ENCODE measurements at places on chromosomes 5 and 9. TPM values are rescaled to one million over a fixed set of nuclear protein-coding genes. Genes with fewer than 3 reads are reported as not detected.

GRCh38 chr5:159765135-159765433 lies 151.2 kb upstream of the ADRA1B start:
- DNase-seq, result no peak

DNA sequence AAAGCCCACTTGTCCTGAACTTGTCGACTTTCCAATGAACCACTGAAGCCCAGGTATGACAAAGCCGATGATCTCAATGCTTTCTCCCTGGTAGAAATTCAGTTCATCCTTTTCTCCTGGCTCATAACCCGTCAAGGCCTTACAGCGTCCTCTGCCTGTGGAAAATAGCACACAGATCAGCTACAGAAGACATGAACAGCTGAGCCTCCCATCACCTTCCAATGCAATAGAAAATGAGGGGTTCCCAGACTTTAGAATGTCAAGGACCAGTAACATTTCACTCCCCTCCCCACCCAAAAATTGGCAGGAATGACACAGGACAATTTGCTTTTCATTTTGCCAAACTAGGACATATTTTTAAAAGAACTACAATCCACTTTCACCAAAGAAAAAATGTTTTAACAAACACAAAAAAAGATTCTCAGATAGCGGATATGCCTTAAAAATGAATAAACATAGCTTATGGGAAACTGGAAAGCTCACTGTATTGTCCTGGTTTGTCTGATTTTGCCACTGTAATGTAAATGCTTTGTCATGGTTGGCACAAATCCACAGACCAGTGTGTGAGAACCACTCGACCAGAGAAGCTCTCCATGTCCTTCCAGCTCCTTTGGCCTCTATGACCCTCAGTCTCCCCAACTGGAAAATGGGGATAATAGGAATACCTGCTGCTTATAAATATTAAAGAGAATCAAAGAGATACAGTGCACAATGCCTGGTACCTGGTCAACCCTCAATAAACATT lies 24.4 kb downstream of the SH3TC2 start:
- no peak for DNase-seq

DNA sequence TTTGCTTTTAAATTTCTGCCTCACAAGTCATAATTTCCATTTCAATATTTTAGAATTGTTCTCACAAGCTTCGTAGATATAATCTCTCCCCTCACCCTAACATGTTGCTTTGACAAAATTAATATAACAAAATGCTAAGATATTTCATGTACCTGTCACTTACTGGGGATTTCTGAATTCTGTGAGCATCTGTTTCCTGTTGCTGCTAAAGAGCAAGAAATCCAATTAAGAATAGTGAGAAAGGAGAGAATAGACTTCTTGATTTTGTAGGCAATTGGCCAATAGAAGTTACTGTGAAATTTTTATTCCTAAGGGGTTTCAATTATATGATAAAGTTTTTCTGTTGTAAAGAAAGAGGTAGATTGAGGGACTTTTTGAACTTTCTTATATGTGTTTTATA lies 796.5 kb upstream of the ARRDC3 start:
- DNase-seq, result no peak

- no peak for DNase-seq
Measured at GRCh38 chr9:80952363-80952922, 736.9 kb downstream of the TLE1 start.

Gene SLC36A3
- total RNA-seq, result not detected

Gene SHC3
- not detected for total RNA-seq

GRCh38 chr5:160087199-160087598 lies 32.1 kb downstream of the PWWP2A start:
- no peak for DNase-seq

DNA sequence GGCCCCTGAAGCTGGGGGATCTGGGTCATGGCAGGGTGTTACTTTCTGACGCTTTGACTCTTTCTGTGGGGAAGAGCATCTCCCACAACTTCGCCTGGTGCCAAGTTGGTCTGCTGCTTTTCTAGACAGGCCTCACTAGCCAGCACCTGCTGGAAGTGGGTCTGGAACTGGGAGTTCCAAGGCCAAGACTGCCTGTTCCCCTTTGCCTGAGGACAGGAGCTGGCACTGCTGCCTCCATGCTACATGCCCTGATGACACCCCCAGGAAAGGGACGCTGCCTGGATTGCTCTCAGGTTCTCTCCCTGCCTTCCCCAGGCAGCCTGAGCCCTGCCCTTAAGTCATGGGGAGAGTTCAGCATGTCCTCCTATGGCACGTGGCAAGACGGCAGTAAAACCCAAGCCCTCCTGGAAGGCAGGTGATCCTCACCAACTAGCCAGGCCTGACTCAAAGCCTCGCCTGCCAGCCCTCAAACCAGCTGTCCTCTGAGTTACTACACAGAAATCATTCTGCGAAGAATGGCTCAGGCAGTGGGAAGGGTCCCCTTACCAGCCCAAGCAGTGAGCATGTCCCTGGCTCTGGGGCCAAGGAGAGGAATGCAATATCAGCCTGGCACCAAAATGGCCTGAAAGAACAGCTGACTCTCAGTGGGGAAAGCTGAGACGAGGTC lies 35.8 kb downstream of the SEC61B start:
- no peak for DNase-seq

Gene PTGER4
- total RNA-seq, result 79.1 TPM

- no peak for DNase-seq
Measured at GRCh38 chr5:172866802-172867748, 33.0 kb downstream of the ERGIC1 start.

Gene SMIM33
- total RNA-seq, result 0.07 TPM

DNA sequence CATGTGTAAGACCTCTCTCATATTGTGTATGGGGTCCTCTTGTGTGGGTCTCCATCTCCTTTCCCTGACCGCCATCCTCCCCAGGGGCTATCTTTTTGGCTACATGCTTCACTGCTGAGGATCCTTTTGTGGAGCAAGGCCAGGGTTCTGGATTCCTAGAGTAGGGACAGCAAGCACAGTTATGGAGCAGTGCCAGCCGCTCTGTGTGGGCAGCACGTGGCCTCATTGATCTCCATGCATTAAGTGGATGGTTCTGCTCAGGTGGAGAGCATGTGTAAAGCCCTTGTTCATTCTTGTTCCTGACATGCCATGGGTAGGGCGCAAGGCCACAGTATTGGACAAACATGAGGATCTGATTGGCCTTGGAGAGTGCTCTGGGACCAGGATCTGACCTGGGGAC lies 8.9 kb downstream of the PHF2 start:
- DNase-seq, result peak; percentile 23

DNA sequence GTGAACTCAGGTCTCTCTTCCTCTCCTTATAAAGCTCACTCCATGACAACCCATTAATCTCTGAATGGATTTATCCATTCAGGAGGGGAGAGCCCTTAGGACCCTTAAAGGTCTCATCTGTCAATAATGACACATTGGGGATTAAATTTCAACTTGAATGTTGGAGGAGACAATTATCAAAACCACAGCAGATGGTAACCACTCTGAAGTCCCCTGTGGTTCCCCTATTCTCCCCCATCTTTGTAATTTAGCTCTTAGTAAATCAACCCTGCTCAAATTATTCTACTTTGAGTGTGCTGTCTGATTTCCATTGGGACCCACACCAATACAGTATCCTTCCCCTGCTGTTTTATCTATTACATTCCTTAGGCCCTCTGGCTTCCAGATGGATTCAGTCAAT lies 72.0 kb upstream of the RAI14 start:
- DNase-seq, result no peak

GRCh38 chr5:89929834-89930233 lies 479.7 kb downstream of the CETN3 start:
- DNase-seq, result no peak

Gene FOXD4L3
- 0.21 TPM for total RNA-seq

GRCh38 chr5:55304584-55304983 lies 2.9 kb downstream of the DHX29 start:
- DNase-seq, result no peak

GRCh38 chr9:132590318-132591182 lies 8.1 kb downstream of the BARHL1 start:
- no peak for DNase-seq

DNA sequence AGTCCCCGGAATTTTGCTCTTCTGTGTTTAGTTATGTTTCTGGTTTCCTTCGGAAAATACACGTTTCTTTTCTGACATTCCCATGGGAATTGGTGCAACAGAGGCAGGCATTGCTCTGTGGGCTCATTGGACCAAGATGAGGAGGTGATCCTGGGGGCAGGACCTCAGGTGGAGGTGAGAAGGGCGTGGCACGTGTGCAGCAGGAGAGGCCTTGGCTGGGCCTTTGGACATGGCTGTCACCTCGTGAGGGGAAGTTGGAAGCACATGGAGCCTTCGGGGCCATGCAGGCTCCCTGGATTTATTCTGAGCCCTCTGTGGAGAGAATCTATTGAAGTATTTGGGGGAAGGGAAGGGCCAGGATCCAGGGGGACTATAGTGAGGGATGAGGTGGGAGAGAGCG lies 44.5 kb downstream of the WNK2 start:
- no peak for DNase-seq

DNA sequence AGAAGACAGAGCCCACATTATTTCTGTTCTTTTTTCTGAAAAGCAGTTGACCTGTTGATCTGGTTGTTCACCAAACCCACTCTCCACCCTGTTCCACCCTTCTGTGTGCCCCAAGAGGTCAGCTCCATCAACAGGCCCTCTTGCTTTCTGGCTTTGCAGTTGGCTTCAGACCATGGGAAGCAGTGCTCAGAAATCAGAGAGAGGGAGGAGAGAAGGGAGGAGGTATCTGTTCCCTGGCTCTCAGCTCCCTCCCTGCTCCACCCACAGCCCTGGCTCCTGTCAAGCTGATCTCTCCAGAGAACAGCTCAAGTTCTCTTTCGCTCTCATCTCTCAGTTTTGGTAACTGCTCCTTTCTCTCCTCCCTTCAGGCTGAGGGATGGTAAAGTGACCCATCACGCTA lies 144.2 kb upstream of the RAI14 start:
- no peak for DNase-seq

GRCh38 chr5:149211566-149211965 lies 60.1 kb upstream of the AFAP1L1 start:
- peak; percentile 16 for DNase-seq

GRCh38 chr5:127192836-127193338 lies 97.7 kb upstream of the MEGF10 start:
- DNase-seq, result no peak

GRCh38 chr5:177023303-177023664 lies 788 bp downstream of the ZNF346 start:
- no peak for DNase-seq

Gene CAMSAP1
- total RNA-seq, result 20.3 TPM

GRCh38 chr9:127506814-127507750 lies 55.8 kb downstream of the LRSAM1 start:
- no peak for DNase-seq

DNA sequence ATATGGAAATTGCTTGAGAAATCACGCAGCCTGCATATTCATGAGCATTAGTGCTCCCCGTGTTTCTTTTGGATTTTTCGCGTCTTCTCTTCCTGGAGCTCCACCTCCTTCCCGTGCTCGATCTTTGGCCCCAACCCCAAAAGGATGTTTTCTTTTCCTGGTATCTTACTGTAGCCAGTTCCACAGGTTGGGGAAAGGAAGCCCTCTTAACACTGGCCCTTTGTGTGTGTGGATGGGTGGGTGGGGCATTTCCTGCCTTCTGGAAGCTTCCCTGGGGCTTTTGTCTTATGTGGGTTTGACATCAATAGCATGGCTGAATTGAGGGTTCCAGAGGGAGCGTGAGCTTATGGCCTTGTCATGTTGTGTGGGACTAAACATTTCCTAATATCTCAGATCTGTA lies 21.9 kb downstream of the STXBP1 start:
- DNase-seq, result no peak

DNA sequence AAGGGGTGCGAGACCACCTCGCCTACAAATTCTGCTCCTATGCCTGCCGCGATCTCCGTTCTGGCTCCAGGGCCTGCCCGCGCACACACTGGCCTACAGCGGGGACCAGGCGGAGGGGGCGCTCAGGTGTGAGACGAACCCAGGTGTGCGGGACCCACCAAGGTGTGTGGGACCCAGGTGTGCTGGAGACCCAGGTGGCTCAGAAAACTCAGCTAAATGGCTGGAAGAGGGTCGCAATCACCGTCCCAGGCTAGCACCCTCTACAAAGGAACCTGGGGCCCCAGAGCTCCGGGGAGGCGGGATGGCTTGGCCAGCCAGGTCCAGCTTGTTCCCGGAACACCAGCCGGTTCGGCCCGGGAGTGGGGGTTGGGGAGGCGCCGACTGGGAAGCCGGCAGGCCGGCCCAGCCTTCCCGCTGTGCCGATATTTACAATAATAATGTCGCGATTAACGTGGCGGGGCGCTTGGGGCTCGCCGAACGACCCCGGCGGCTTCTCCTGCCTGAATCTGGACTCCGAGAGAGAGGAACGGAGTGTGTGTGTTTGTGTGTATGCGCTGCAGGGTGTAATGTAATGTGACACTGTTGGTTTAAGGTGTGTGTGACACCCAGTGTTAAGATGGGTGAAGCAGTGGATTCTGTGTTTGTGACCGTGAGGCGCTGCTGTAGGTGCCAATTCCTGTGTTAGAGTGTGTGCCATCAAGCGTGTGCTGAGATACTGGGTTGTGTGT lies 1.4 kb downstream of the PCDH1 start:
- no peak for DNase-seq

Gene NR5A1
- not detected for total RNA-seq

DNA sequence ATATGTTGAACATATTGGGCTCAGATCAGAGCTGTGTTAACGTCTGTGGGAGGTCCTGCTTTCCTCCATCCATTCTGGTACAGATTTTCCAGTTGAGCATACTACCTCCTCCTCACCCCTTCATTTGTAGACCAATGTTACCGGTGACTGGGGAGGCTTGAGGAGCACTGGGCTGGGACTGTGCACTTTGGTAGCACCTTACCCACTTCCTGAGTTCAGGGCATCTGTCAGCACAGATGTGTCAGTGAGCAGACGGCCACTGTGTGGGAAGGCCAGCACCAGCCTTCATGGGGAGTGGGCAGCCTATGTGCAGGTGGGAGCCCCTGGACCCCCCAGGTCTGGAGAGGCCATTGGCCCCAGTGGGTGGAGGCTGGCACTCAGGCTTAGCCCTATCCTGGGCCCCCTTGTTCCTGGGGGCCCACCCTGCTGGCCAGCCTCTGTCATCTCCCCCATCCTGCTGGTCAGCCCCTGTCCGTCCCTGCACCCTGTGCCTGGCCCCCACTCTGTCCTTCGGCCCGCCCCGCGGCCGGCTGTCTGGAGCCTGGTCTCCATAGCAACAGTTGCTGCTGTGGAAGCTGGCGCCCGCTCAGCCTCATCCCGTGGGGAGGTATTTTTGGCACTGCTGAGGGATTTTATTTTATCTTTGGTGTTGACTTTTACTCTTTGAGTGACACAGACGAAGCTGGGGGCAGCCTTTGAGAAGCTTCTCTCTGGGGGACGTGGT lies 21.3 kb downstream of the WNK2 start:
- no peak for DNase-seq

Gene BTNL8
- total RNA-seq, result 1.7 TPM

Gene PTPN3
- total RNA-seq, result 0.50 TPM

Gene HRH2
- 6.8 TPM for total RNA-seq

GRCh38 chr5:100901821-100902341 lies 1.2 kb downstream of the ST8SIA4 start:
- peak; percentile 75 for DNase-seq

DNA sequence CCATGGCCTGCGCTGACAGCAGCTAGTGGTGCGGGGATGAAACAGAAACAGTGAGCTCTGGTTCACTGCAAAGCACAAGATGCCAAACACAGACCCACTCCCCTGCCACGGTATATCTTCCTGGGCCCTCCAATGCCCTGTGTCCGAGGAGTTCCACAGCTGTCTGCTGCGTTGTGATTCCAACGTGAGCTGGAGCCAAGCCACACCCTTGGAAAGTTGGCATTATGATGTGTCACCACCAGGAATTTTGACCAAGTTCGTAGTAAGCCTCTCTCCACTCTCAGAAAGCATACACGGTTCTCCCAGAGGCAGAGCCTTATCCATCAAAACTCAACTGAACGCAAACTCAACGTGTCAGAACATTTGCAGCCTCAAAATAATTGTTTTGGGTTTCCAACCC lies 55.6 kb downstream of the MACROH2A1 start:
- no peak for DNase-seq

Data from activated CD8-positive, alpha-beta memory T cell treated with anti-CD3 and anti-CD28 coated beads, Interleukin-2, amount 10 ng/mL, durations not matched to agents 7 days and 5 days (primary cell).